ENCODE measurements at places on chromosomes 1 and 21. TPM values are rescaled to one million over a fixed set of nuclear protein-coding genes. Genes with fewer than 3 reads are reported as not detected.

The NBPF10 gene
- total RNA-seq = 2.0 TPM

The TRAPPC3 gene
- 85.0 TPM for total RNA-seq

The KRTAP20-2 gene
- total RNA-seq = not detected

The BGLAP gene
- not detected for total RNA-seq

The SPATC1L gene
- total RNA-seq = 14.6 TPM

The PADI2 gene
- 0.15 TPM for total RNA-seq

The CFHR2 gene
- total RNA-seq = not detected

The LCE1C gene
- not detected for total RNA-seq

The TMEM222 gene
- total RNA-seq = 37.4 TPM

The AVPR1B gene
- not detected for total RNA-seq

The SMPDL3B gene
- not detected for total RNA-seq

The NBPF20 gene
- total RNA-seq = 3.3 TPM

The S100A1 gene
- 0.17 TPM for total RNA-seq

The C1QB gene
- total RNA-seq = not detected

The OR2G6 gene
- total RNA-seq = not detected

The OR14C36 gene
- not detected for total RNA-seq

The ZBED6 gene
- total RNA-seq = 13.7 TPM

The CORT gene
- total RNA-seq = not detected
